Fibroblast of lung (primary cell): ENCODE measurements at places on chromosomes 16 and 17. TPM values are rescaled to one million over a fixed set of nuclear protein-coding genes. Genes with fewer than 3 reads are reported as not detected.

TBC1D28 gene
- not detected in 2 replicates for total RNA-seq

ABCC11 gene
- under 0.01 and 0.17 TPM in 2 replicates for total RNA-seq

GNG13 gene
- not detected in 2 replicates for total RNA-seq

KRTAP4-3 gene
- not detected in 2 replicates for total RNA-seq

DRG2 gene
- 25.7 and 30.1 TPM in 2 replicates for total RNA-seq

CMTM1 gene
- 1.5 and 2.3 TPM in 2 replicates for total RNA-seq

TP53TG3F gene
- not detected in 2 replicates for total RNA-seq

ST6GALNAC2 gene
- total RNA-seq = 0.83 and 1.0 TPM in 2 replicates

CCL17 gene
- total RNA-seq = not detected in 2 replicates

SLC25A39 gene
- total RNA-seq = 47.0 and 70.2 TPM in 2 replicates

TOX3 gene
- total RNA-seq = not detected in 2 replicates

ENPP7 gene
- total RNA-seq = not detected in 2 replicates

ZNF18 gene
- total RNA-seq = 12.8 and 16.8 TPM in 2 replicates

MT4 gene
- not detected in 2 replicates for total RNA-seq

REXO5 gene
- total RNA-seq = 3.1 and 9.1 TPM in 2 replicates

IRF8 gene
- 0.26 TPM in 1 of 2 replicates, not detected in the other for total RNA-seq

CDH5 gene
- under 0.01 TPM in 1 of 2 replicates, not detected in the other for total RNA-seq

HOXB7 gene
- total RNA-seq = 6.4 and 7.4 TPM in 2 replicates

RND2 gene
- 0.77 and 0.99 TPM in 2 replicates for total RNA-seq

MARF1 gene
- total RNA-seq = 13.6 and 18.8 TPM in 2 replicates

TPSG1 gene
- total RNA-seq = not detected in 2 replicates

UMOD gene
- not detected in 2 replicates for total RNA-seq

KRT32 gene
- total RNA-seq = under 0.01 TPM in 2 replicates

PPP1R1B gene
- total RNA-seq = under 0.01 and 0.26 TPM in 2 replicates

PHB1 gene
- total RNA-seq = 99.4 and 99.6 TPM in 2 replicates

SCARF1 gene
- 0.77 and 0.99 TPM in 2 replicates for total RNA-seq

LRRC75A gene
- total RNA-seq = 2.1 and 3.1 TPM in 2 replicates

OR4D1 gene
- not detected in 2 replicates for total RNA-seq

TMEM256 gene
- total RNA-seq = 206 and 212 TPM in 2 replicates

KCNJ12 gene
- total RNA-seq = 0.66 and 1.5 TPM in 2 replicates

ADAMTS18 gene
- not detected in 2 replicates for total RNA-seq

CTF1 gene
- 1.8 and 5.3 TPM in 2 replicates for total RNA-seq

CYBA gene
- 124 and 130 TPM in 2 replicates for total RNA-seq

KCNJ2 gene
- total RNA-seq = 36.0 and 48.1 TPM in 2 replicates

HBA1 gene
- total RNA-seq = not detected in 2 replicates

USH1G gene
- total RNA-seq = under 0.01 TPM in 1 of 2 replicates, not detected in the other

CCL11 gene
- total RNA-seq = not detected in 2 replicates

SLC16A6 gene
- 1.5 and 8.3 TPM in 2 replicates for total RNA-seq

ATP2A1 gene
- 0.26 and 0.33 TPM in 2 replicates for total RNA-seq

KRT13 gene
- not detected in 2 replicates for total RNA-seq

KRT9 gene
- not detected in 2 replicates for total RNA-seq

AXIN2 gene
- total RNA-seq = 1.8 and 2.1 TPM in 2 replicates

FBXW10 gene
- under 0.01 and 0.17 TPM in 2 replicates for total RNA-seq

MAF gene
- 26.7 and 27.7 TPM in 2 replicates for total RNA-seq

TBC1D3I gene
- total RNA-seq = under 0.01 and 0.51 TPM in 2 replicates

KCNG4 gene
- total RNA-seq = not detected in 2 replicates

PSMC3IP gene
- total RNA-seq = 2.3 and 4.6 TPM in 2 replicates

NUPR1 gene
- 59.3 and 87.0 TPM in 2 replicates for total RNA-seq

FAM234A gene
- 67.0 and 68.5 TPM in 2 replicates for total RNA-seq

KIFC3 gene
- total RNA-seq = 30.3 and 44.9 TPM in 2 replicates

GPATCH8 gene
- total RNA-seq = 13.4 and 19.3 TPM in 2 replicates
